Fibroblast of mammary gland (primary cell): ENCODE measurements at places on chromosomes 6 and 20.

- no peak for DNase-seq
Observed at GRCh38 chr6:4587171-4587570, 189.0 kb upstream of the CDYL start.

- DNase-seq, result no peak
Observed at GRCh38 chr6:63706630-63707029, 71.0 kb downstream of the PHF3 start.

DNA sequence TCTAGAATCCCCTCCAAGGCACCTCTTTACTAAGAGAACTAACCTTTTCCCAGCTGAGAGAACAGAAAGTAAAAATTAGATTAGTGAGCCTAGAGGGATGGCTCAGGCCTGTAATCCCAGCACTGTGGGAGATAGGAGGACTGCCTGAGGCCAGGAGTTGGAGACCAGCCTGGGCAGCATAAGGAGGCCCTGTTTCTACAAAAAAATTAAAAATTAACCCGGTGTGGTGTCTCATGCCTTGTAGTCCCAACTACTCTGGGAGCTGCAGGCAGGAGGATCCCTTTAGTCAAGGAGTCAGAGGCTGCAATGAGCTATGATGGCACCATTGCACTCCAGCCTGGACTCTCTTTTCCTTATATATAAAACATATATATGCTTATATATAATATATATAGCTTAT is 5.5 kb upstream of the OOEP start:
- DNase-seq, result no peak

- no peak for DNase-seq
Observed at GRCh38 chr20:9255171-9255570, 186.3 kb downstream of the PLCB4 start.

- peak; percentile 74 for DNase-seq
Observed at GRCh38 chr6:141103246-141103645, 1029.5 kb upstream of the GJE1 start.

DNA sequence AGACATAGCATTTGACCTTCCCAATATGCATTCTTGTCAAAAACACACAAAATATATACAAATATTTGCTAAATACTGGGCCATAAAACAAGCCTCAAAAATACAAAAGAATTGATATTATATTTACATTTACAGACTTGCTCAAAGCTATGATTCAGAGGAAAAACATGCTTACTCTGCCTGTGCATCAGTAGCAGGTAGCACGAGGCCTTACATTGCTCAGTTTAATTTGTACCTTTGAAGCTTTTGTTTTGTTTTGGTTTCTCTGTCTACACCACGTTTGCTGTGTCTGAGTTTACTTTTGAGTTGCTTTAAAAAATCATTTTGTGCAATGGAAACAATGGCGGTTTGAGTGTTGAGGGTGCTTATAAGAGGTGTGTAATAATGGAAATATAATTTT is 99.3 kb downstream of the PHF3 start:
- DNase-seq, result no peak

- DNase-seq, result no peak
Observed at GRCh38 chr20:40813029-40813431, 124.0 kb upstream of the MAFB start.

DNA sequence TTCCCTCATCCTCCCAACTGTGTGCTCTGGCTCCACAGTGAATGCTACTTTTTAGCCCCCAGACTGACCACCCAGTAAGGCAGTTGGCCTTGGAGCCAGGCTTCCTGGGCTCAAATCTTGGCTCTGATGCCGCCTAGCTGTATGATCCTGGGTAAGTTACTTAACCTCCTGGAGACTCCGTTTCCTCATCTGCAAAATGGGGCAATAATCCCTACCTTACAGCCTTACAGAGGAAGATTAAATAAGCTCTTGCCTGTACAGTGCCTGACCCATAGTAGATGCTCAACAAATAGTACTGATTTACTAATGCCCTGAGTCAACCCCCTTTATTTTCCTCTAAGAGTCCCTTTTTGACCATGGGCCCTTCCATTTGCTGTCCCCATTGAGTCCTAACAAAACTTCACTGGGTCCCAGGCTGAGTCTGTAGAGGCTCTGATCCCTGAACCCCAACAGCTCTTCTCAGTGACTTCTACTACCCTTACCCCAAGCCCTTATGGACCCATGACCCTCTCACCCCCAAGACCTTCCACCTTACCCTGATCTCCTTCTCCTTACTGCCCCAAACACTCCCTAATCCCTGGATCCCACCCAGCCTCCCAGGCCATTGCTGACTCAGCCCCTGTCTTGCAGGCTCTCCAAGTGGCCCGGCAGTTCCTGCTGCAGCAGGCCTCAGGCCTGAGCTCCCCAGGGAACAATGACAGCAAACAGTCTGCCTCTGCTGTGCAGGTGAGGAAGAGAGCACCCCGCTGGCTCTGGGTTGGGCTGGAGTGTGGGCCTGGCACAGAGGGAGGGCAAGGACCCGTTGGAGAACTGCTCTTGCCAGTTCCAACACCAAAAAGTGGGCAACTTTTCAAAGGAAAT is 31.4 kb downstream of the FOXP4 start:
- DNase-seq, result peak; percentile 51

GRCh38 chr6:132264021-132264500 is 137.2 kb downstream of the MOXD1 start:
- no peak for DNase-seq

DNA sequence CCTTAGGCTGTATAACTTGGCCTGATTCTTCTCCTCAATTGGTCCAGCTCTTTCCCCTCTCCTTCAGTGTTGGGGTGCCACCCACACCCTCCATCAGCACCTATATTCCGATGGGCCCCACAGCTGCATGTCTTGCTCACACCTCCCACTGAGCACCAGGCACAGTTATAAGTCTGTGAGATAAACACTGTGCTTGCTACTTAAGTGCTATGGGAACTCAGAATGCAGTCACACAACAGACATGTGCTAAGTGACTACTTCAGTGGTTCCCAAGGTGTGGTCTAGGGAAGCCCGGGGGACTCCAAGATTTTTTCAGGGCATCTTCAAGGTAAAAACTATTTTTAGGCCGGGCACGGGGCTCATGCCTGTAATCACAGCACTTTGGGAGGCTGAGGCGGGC is 7.3 kb downstream of the ZC3H12D start:
- no peak for DNase-seq

- peak; percentile 81 for DNase-seq
Observed at GRCh38 chr6:75124983-75125382, 80.9 kb downstream of the COL12A1 start.

DNA sequence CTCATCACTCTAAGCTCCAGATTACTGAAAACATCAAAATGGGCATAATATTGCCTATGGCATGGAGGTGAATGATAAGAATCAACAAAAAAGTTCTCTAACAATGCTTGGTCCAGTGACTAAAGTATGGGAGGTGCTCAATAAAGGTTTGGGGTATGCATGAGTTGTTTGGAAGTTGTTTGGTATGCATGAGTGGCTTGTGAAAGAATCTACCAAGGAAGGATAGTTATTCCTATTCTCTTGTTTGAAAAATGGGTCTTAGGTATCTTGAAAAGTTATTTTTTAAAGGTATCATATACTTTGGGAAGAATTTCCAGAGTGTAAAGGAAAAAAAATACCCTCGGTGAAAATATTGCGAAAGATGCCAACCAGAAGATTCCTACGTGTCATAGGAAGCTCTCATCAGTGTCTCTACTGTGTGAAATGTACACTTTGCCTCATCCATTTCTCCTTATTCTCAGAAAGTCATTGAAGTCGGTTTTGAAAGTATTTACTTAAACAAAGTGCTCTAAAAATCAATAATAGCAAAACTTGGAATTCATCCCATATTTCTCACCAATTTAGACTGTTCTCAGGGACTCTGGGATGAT is 449.8 kb downstream of the ADGRB3 start:
- no peak for DNase-seq

DNA sequence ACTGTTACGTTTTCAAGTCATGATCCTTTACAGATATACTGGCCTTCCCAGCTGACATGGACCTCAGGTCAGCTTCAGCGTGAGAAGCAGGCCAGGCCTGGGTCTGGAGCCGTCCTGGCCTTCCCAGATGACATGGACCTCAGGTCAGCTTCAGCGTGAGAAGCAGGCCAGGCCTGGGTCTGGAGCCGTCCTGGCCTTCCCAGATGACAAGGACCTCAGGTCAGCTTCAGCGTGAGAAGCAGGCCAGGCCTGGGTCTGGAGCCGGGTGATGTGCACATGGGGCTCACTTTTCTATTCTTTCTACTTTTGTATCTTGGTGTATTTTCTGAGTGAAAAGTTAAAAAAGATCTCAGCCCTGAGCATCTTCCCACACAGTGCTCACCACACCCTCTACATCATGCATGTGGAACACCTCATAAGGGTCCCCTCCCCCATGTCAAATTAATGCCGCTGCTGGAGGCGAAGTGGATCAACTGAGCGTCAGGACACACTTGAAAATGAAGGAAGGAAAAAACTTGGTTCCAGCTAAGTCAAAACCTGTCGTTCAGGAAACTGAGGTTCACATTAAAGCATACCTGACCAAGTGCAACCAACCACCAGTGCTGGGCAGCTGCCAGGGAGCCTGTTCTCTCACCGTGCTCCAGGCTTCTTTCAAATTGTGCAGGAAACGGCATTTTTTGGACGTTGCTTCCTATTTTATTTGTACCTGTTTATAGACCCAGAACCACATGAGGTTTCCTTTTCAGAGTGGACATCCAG is 32.2 kb downstream of the KIF25 start:
- DNase-seq, result no peak

- no peak for DNase-seq
Observed at GRCh38 chr6:42280966-42281533, 63.4 kb upstream of the MRPS10 start.

DNA sequence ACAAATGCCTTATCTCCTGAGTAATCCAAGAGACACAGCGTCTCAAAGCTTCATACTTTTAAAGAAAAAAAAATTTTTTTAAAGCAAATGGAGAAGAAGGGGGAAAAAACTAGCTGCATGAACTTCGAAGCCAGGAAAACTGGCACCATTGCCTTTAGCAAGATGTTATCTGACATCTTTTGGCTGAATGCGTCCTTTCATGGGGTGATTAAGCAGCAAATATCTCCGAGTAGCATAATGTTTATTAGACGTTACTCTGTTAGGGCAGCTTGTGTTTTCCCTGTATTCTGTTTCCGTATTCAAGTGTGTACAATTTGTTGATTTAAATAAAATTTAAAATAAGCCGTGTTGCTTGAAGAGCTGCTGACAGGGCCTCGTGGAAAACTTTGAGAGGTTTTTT is 76.5 kb upstream of the TSHZ2 start:
- no peak for DNase-seq

DNA sequence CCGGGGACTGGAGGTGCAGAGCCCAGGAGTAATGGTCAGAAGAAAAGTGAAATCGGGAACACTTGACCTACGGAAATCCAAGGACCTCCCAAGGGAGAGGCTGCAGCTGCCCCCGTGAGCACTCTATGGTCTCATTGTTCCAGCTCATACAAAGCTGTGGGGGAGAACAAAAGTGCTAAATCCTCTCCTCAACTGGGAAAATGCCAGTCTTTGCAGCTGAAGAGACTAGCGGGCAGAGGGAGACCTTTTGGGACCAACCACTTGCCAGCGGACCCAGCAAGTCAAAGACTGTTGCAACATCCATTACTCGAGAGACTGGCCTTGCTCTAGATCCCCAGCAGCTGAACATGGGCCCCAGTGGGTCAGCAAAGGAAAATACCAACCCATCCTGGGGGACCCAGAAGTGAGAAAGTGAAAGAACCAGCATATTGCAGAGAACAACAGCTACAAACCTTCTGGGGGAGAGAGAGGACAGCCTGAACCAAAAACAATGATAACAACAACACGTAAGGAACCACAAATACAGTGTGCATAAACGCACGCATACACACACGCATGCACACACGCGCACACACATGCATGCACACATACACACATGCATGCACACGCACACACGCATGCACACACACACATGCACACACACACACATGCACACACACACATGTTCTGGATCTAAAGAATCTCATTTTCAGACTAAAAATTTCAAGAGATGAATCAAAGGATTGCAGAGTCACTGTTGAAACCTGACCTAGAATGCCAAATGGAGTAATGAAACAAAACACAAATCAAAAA is 24.7 kb upstream of the ELMO2 start:
- DNase-seq, result no peak

DNA sequence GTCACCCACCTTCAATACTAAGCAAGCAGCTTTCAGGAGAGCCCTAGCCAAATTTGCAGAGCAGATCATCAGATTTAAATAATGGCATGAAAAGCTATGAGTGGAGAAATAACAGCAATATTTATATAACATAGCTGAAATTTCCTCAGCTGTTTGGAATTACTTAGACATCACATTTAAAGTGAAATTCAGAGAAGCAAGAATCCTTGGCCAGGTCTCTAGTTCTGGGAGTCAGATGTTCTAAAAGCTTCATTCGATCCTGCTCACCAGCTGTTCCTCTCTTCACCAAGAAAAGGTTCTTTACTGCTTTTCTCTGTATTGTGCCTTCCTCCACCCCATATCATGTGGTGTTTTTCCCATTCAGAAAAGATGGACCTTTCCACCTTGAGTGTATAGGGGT is 152.3 kb upstream of the JAG1 start:
- no peak for DNase-seq

DNA sequence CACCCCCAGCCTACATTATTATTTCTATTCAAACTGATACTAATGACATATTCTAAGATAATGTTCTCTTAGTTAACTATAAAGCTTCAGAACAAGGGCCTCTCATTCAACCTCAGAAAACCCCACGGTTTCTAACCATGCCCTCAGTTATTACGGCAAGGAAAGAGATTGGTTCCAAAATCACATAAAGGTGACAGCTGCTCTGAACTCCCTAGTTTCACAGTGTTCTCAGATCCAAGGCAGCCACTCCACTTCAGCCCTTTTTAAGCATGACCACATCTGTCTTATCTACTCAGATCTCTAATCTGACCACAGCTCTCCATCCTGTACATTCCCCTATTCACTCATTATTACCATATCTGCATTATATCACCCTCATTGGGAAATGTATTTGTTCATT is 98.8 kb upstream of the CEP85L start:
- no peak for DNase-seq

- no peak for DNase-seq
Observed at GRCh38 chr6:12379181-12379580, 89.0 kb downstream of the EDN1 start.

GRCh38 chr6:166770216-166771116 is 143.4 kb upstream of the RPS6KA2 start:
- peak; percentile 6 for DNase-seq

GRCh38 chr6:145151624-145152023 is 583.7 kb downstream of the EPM2A start:
- no peak for DNase-seq
